ENCODE measurements at places on chromosomes 12 and 14.

- DNase-seq: no peak
These were observed 59.0 kb upstream of the CAPRIN2 start for GRCh38 chr12:30813525-30814294.

DNA sequence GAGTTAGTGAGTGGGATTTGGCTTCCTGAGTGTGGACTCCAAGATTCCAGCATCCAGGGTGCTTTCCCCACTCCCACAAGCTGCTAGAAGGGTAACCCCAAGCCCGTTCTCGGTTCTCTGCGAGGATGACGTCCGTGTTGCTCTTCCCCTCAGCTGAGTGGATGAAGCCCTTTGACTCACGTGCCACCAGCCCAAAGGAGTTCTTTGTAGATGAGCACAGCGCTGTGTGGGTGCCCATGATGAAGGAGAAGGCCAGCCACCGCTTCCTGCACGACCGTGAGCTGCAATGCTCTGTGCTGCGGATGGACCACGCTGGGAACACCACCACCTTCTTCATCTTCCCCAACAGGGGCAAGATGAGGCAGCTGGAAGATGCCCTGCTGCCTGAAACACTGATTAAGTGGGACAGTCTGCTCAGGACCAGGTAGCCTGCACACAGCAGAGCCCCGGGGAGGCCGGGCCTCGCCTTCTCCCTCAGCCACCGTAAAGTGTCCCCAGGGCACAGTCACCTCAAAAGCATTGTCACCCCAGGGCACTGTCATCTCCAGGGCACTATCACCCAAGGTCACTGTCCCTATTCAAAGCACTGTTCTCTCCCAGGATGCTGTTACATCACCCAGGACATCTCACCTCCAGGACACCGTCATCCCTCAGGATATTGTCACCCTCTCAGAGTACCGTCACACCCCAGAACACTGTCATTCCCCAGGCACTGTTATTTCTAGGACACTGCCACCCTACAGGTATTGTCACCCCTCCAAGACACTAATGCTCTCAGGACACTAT lies 31.3 kb downstream of the SERPINA3 start:
- DNase-seq: no peak

GRCh38 chr14:49950275-49951228 lies 57.7 kb downstream of the ARF6 start:
- DNase-seq: no peak

- no peak for DNase-seq
These were observed 12.8 kb upstream of the NRDE2 start for GRCh38 chr14:90344331-90345238.

- DNase-seq: no peak
These were observed 104.9 kb upstream of the NOVA1 start for GRCh38 chr14:26702721-26703230.

GRCh38 chr14:23566112-23566777 lies 1.3 kb downstream of the AP1G2 start:
- DNase-seq: no peak

GRCh38 chr12:50676756-50677155 lies 87.1 kb upstream of the ATF1 start:
- DNase-seq: no peak

DNA sequence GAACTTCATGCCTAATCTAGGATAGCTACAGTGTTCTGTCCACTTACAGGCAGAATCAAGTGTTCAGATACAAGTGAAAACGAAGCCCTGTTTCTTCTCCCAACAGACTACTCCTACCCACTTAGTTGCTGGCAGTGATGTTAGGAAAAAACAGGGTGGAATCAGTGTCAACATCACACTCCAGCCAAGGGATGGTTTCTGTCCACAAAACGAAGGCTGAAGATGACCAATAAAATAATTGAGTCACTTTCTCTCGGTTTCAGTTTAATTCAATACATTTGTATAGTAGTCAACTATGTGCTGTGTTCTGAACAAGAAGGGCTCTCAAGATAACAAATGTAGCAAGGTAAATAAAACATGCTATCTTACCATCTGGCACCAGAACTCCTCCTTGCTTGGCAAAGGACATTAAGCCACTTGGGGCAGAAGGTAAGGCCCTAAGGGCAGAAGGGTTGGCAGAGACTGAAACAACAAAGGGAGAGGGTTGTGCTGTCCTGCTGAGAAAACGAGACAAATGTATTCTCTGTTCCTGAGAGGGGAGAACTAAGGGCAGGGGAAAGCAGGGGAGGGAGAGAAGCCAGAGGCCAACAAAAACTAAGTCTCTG lies 393.6 kb downstream of the DPF3 start:
- DNase-seq: no peak

DNA sequence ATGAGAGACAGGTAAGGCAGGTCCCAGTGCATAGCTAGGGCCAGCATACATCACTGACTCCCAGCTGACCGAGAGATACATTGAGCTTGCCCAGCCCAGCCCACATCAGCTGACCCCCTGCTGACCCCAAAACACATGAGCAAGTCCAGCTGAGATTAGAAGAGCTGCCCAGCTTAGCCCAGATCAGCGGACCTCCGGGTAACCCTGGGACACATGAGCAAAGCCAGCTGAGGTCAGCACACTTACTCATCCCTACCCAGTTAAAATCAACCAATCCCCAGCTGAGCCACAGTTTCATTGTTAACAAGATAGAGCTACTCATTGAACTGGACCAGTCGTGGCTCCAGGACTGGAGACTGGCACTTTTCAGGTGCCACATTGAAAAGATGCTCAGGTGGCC lies 21.8 kb upstream of the FBXO34 start:
- DNase-seq: no peak

GRCh38 chr14:71388862-71389261 lies 481.6 kb downstream of the PCNX1 start:
- DNase-seq: no peak

- no peak for DNase-seq
These were observed 9.1 kb downstream of the HEATR5A start for GRCh38 chr14:31411218-31411727.

GRCh38 chr12:92973614-92974013 lies 44.5 kb upstream of the EEA1 start:
- no peak for DNase-seq

DNA sequence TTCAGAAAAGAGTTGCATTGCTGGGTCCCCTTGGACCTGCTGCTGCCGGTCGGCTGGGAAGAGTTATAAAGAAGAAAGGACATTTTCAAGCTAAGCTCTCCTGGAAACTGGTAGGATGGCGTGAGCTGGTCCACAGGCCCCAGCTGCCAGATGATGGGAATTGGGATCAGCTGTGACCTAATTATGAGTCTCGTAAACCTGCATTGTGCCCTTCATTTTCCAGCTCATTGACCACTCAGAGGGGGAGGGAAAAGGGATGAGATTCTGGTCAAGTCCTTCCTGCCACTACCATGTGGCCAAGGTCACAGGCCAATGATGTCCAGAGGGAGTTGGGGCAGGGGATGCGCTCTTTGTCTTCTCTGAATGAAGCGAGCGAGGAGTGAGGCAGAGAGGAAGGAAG lies 320.9 kb downstream of the NRXN3 start:
- no peak for DNase-seq

GRCh38 chr14:92968291-92969020 lies 45.5 kb downstream of the CHGA start:
- DNase-seq: no peak

GRCh38 chr14:54350203-54350602 lies 46.6 kb upstream of the CDKN3 start:
- no peak for DNase-seq

DNA sequence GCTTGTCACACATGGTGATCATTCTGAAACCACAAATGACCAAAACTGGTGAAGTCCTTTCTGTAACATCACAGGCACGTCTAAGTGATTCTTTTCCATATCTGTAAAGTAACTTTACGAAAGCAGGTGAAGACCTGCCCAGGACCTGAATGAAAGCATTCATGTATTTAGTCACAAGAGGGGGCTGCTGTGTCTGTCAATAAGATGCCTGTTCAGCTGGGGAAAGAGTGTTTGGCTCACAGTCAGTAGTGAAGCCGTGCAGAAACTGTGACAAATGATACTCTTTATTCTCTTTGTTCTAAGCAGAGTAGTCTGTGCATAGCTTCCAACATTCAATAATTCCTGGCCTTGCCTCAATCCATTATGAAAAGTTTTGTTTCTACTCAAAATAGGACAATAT lies 373.5 kb upstream of the OR4E1 start:
- DNase-seq: no peak

- DNase-seq: no peak
These were observed 12.6 kb downstream of the TRIM9 start for GRCh38 chr14:51082349-51082748.

- DNase-seq: no peak
These were observed 6.8 kb upstream of the GDF11 start for GRCh38 chr12:55736076-55736475.

GRCh38 chr14:103496776-103497175 lies 25.9 kb downstream of the CKB start:
- DNase-seq: no peak

- DNase-seq: no peak
These were observed 2.9 kb downstream of the MMP14 start for GRCh38 chr14:22839159-22839779.

- DNase-seq: no peak
These were observed 32.5 kb upstream of the EMP1 start for GRCh38 chr12:13163868-13164635.

DNA sequence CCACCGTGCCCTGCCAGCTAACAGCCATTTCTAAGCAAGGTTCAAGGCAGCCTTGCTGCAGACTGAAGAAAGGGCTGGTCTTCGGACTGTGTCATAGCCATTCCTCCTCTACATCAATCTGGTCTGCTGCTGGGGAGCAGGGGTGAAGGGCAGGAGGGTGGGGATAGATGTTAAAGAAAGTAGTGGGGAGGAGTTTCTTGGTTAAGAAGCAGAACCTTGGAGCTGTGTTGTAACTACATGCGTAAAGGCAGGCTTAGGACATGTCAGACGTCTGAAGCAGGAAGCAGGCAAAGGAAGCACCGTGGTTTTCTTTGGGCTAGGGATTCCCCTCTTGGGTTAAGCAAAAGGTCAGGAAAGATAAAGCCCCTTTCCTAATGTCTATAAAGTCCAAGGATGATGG lies 18.1 kb upstream of the NEK9 start:
- no peak for DNase-seq

DNA sequence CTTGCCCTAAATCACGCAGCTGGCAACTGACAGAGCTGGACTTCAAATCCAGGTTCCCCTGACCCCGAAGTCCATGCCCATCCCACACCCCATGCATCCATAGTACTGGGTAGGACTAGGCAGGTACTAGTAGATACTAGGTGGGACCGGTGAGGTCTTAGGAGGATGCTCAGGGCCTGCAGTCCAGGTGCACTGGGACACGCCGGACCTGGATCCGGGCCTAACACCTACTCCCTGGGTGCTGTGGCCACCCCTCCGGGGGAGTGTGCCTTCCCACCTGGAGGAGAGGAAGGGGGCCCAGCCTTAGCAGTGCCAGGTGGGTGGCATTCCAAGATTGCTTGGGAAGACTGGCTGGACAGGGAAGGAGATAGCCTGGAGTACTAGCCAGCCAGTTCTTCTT lies 64.8 kb downstream of the CACNA1C start:
- no peak for DNase-seq

GRCh38 chr12:84036912-84037311 lies 875.7 kb downstream of the SLC6A15 start:
- no peak for DNase-seq

- no peak for DNase-seq
These were observed 40.3 kb downstream of the FAM222A start for GRCh38 chr12:109753959-109754358.

- no peak for DNase-seq
These were observed 47.7 kb downstream of the MVK start for GRCh38 chr12:109621211-109621694.

GRCh38 chr12:109461846-109462756 lies 15.0 kb downstream of the KCTD10 start:
- DNase-seq: no peak

GRCh38 chr12:43893670-43894069 lies 57.8 kb downstream of the TMEM117 start:
- DNase-seq: no peak

DNA sequence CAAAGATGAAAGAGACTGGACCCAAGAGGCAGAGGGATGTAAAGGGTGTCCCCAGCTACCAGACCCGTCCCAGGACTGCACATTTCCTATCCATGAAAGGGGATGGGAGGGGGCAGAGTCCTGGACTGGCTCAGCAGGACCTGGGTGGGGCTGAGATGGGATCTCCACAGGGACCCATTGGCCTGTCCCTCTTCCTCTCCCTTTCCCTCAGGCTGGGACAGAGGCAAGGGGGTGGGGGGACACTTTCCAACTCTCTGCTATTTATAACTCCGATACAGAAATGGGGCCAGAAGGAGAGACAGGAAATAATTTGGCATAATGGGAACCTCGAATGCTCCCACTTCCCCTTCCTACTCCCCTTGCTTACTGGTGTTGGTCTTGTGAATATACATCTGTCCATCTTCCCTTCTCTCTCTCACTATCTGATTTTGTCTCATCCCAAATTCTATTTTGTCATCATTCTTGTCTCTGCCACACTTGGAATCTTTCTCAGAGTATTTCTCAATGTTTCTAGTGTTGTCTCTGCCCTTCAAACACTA lies 1.1 kb upstream of the ITGA7 start:
- DNase-seq: no peak

GRCh38 chr14:30587141-30587540 lies 28.2 kb downstream of the G2E3 start:
- no peak for DNase-seq

DNA sequence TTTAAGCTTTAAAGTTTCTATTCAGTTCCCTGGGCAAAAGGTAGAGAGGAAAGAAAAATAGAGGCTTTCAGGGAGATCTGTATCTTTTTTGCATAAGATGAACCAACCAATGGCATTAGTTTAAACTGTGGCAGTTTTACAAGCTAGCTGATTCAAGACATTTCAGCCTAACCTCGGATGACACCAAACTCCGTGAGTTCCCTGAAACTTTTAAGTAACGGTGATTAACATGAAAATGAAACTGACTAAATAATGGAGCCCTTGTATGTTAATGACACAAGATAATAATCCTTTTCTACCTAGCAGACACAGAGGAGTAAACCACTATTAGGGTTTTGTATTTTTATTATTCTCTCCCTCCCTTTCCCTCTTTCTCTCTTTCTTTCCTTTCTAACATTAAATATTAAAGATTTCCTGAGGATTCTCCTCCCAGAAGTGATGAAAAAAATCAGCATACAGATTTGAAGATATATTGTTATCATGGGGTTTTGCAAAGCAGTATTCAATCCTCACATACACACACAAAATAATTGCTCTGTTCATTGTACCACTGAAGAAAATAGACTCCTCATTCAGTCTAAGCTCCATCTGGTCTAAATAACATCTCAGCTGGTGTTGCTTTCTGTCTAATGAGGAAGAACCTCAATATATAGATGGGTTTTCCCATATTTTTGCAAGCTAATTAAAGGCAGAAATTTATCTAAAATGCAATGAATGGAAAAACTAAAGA lies 483.8 kb downstream of the NOVA1 start:
- DNase-seq: no peak

DNA sequence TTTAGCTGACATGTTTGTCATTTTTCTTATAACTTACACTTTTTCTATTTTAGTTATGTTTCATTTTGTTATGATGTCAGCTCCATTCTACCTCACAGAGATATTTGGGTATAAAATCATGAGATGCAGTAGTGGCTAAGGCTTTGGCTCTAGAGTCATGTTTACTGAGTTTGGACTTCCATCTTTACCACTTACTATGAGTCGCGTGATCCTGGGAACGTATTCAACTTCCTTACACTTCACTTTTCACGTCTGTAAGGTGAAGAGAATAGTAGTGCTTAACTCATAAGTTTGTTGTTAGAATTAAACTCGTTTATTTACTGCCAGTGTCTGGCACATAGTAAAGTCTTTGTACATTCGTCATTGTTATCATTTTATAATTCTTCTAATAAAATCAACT lies 126.3 kb downstream of the ERC1 start:
- DNase-seq: no peak

GRCh38 chr14:39555749-39556148 lies 123.5 kb upstream of the FBXO33 start:
- DNase-seq: no peak

GRCh38 chr14:75123991-75124390 lies 2.9 kb downstream of the NEK9 start:
- DNase-seq: no peak
